ENCODE measurements at places on chromosomes 16 and 17.

DNA sequence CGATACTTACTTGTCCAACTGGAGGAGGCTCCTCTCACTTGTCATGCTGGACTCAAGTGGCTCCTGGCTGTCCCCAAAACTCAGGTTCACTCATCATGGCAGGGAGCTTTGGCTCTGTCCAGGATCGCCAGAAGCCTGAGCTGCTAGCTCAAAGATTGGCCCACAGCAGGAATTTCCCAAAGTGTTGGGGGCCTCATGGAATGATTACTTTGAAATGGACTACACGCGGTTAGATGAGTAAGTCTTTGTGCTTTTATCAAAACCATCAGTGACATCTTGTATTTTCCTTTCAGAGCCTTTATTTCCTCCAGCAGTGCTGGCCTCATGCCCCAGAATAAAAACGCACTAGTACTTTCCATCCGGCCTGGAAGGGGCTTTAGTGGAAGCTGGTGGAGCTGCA lies 29.2 kb upstream of the PHB1 start:
- DNase-seq = no peak

GRCh38 chr16:66358231-66358630 lies 8.3 kb upstream of the CDH5 start:
- DNase-seq = no peak

DNA sequence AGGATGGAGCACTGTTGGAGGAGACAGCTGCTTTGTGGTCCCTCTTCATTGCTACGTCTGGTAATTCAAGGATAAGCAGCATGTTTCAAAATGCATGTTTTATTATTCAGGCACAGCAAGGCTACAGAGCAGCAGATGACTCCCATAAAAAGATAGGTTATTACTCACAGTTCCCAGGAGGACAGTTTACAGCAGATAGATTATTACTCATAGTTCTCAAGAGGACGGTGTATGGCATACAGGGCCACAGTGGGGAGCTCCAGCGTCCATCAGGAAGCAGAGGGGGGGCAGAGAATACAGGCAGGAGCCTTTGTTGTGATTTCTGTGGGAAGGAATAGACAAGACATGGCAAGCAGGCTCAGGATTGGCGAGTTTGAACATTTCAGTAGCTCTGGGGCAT lies 72.9 kb downstream of the DNAH9 start:
- DNase-seq = no peak

DNA sequence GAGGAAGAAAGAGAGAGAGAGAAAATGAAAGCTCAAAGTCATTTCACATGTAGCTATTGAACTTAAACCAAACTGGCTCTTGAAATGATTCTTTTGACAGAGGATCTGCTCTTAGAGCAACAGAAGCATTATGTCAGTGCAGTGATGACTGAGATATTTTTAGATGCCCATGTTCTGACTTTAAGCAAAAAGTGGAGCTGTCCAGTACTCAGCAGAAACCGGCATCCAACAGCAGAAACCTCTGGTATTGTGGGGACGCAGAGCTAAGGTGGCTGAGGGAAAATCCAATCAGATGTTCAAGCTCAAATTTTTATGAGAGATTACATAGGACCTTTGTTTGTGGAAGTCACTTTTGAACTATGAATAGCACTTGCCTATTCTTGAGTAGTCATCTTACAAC lies 69.8 kb upstream of the ANKFN1 start:
- DNase-seq = no peak

DNA sequence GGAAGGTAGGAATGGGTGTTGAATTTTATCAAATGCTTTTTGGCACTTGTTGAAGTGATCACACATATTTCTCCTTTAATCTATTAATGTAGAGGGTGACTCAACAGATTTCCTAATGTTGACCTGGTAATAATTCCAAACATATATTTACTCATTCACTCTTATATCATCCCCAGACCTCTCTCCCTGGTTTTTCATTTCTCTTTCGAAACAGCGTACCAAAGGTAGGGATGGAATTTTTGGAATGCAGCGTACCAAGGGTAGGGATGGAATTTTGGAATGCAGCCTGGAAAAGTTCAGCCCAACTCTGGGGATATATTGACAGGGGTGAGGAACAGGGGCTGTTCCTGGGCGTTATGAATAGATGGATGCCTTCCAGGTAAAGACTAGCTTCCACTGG lies 7.3 kb downstream of the KIF18B start:
- DNase-seq = no peak

DNA sequence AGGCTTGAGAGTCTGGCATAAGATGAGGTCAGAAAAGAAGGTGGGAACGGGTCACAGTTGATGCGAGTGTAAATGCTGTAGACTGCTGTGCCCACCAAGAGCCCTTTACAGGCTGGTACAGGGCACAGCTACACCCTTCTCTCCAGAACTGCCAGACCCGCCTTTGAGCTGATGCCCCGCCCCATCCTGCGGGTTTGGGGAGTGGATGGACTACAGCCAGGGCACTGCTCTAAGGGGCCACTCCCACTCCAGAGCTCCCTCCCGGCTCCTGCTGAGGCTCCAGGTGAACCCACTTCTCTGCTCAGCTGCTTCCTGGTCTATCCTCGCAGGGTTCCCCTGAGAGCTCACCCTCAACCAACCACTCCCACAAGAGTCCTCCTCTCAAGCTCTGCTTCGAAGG lies 12.3 kb downstream of the MEIOB start:
- DNase-seq = no peak

DNA sequence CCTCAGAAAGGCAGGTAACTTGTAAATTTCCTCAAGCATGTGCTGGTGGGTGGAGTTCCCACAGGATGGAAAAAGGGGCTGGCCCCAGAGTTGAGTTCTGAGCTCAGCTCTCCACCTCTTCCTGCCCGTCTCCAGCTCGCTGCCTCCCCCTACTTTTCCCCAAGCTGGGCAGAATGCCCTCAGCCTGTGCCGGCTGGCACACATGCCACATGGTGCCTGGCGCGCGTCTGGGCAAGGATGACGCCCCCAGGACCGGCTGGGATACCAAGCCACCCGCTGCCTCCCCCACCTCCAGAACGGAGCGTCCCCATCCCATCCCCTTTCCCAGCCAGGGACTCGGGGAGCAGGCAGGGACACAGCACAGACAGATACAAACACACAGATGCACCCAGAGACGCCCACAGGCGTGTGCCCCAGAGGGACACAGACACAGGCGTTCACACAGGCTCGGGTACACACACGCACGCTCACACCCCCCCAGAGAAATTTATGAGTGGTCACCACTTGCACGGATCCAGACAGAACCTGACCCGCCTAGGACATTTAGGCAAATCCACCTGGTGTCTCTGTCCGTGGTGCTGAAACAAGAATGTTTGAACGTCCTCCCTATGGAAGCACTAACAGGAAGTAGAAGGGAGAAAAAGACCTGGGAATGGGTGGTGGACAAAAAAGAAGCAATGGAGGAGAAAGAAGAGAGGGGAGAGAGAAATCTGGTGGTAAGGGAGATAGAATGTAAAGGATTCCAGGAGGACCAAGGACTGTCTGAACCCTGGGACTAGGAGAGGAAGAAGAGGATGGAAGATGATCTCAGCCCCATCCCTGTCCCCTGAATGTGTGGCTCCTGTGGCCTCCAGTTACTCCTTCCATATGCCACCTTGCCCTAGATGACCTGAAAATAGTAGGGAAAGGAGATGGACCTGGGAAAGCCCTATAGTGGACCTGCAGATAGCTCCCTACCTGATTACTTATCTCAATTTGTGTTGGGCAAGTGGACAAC lies 15.5 kb downstream of the NEUROD2 start:
- no peak for DNase-seq

GRCh38 chr17:49964303-49964768 lies 4.7 kb upstream of the DLX4 start:
- DNase-seq = no peak

DNA sequence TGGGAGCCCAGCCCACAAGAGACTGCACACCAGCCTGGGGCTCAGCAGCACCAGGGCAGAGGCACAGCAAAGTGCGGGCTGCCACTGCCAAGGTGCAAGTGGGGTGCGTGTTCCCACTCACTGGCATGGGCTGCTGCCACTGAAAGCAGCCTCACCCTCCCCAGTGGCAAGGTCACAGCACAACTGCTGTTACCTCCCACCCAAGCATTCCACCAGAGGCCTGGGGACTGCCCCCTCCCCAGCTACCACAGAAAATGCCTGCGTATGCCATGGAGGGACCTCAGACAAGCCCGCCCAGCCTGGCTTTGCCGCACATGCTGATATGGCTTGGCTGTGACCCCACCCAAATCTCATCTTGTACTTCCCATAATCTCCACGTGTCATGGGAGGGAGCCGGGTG lies 33.1 kb downstream of the MEAK7 start:
- DNase-seq = no peak

DNA sequence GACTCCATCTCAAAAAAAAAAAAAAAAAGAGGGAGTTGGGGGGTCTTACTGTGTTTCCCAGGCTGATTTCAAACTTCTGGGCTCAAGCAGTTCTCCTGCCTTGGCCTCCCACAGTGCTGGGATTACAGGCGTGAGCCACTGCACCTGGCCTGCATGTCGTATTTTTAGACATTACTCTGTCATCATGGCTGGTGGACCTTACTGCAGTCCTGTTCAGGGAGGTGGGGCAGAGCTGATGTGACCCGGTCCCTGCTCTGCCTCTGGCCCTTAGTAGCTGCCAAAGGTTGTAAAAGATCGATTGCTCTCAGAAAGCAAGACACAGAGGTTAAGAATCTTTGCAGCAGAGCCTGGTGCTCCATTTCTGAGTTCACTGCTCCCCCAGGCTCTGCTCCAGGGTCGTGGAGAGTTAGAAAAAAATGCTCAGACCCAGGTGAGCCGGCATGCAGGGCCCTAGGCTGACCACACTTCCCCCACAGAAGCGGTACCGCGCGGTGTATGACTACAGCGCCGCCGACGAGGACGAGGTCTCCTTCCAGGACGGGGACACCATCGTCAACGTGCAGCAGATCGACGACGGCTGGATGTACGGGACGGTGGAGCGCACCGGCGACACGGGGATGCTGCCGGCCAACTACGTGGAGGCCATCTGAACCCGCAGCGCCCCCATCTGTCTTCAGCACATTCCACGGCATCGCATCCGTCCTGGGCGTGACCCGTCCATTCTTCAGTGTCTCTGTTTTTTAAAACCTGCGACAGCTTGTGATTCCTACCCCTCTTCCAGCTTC lies 7.1 kb upstream of the LASP1NB start:
- DNase-seq = no peak

DNA sequence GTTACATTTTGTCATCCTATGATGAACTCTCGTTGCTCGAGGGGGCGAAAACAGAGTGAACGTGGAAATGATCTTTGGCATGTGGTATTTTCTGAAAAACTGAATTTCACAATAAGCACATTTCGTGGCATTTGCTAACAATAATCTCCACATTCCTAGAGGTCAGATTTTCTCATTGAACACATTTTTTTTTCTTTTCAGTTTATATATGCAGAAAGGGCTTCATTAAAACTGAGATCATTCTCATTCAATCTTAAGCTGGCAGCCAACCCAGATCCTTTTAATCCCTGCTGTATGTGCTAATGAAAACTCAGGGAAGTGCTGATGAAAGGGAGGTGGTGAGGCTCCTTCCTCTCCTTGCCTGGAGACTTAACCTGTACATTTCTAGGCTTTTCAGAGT lies 52.6 kb downstream of the PRKCA start:
- DNase-seq = no peak

GRCh38 chr16:28498666-28499381 lies 4.4 kb downstream of the APOBR start:
- DNase-seq = no peak

GRCh38 chr17:53724726-53725125 lies 98.0 kb upstream of the KIF2B start:
- DNase-seq = no peak

- DNase-seq = no peak
Measured at GRCh38 chr17:78238823-78239488, 7.5 kb downstream of the TMEM235 start.

All from NCI-H345 (cell line).